ENCODE measurements at places on chromosomes 3 and 15. TPM values are rescaled to one million over a fixed set of nuclear protein-coding genes. Genes with fewer than 3 reads are reported as not detected.

DNA sequence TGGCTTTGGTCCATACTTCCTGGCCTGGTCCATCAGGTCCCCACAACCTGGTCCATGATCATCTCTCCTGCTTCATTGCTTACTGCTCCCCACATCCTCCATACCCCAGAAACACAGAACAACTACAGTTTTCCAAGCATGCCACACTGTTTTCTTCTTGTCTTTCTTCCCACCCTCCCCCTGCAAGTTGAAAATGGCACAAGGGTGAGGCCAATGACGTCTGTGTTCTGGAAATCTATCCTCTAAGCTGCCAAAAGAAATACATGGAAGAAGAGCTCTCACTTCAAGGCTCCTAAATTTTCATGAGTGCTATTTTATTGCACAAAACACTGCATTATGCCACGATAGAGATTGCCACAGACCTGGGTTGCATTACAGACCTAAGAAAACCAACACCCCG lies 404.4 kb downstream of the VPS13C start:
- DNase-seq: no peak

GRCh38 chr3:127218454-127218922 lies 25.6 kb downstream of the PRR23E start:
- no peak for DNase-seq

DNA sequence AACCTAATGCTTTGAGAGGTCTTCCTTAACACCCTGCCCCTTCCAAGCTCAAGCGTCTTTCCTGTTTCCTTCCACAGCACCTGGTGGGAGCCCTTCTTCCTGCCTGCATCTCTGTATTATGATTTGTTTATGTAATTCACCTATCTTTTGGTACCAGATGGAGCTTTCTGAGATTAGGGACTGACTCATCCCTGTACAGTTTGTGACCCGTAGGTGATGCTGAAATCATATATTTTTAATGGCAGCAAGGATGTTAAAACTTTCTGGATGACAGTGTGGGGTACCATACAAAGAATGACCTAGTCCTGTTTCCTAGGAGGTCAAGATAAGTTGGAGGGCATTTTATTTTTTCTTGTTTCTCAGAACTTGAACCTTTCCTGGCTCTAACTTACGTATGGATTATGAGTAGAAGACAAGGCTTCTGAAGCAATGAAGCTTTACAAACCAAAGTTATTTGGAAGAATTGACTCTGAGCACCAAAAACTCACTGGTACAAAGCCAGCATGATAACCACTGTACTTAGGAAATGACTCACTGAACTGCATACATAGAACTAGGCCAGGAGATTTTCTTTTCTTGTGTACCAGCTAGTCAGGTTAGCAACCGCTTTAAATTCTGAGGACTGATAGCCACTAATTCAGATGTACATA lies 46.6 kb downstream of the HHLA2 start:
- no peak for DNase-seq

SMCO1 gene
- not detected for total RNA-seq

ISLR gene
- not detected for total RNA-seq

- DNase-seq: no peak
These were observed 81.9 kb upstream of the ADAMTSL3 start for GRCh38 chr15:83571820-83572707.

GRCh38 chr15:67927501-67928168 lies 87.8 kb upstream of the RNU6-1 start:
- no peak for DNase-seq

- no peak for DNase-seq
These were observed 25.4 kb upstream of the IL16 start for GRCh38 chr15:81171286-81171685.

DNA sequence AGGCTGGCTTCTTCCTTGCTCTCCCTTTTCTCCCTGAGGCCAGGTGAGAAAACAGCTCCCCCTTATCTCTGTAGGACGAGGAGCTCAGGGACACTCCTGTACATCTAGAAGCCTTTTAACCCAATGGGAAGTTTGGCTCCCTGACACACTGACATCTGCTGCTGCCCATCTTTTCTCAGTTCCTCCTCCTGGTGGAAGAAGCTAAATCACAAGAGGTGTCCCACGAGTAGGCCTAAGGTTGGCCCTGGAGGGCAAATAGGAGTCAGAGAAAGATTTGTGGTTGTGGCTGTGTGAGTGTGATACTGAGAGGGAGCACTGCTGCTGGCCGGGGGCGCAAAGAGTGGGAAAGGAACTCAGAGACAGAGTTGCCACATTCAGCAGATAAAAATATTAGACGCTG lies 49.5 kb downstream of the ARHGAP31 start:
- no peak for DNase-seq

DNA sequence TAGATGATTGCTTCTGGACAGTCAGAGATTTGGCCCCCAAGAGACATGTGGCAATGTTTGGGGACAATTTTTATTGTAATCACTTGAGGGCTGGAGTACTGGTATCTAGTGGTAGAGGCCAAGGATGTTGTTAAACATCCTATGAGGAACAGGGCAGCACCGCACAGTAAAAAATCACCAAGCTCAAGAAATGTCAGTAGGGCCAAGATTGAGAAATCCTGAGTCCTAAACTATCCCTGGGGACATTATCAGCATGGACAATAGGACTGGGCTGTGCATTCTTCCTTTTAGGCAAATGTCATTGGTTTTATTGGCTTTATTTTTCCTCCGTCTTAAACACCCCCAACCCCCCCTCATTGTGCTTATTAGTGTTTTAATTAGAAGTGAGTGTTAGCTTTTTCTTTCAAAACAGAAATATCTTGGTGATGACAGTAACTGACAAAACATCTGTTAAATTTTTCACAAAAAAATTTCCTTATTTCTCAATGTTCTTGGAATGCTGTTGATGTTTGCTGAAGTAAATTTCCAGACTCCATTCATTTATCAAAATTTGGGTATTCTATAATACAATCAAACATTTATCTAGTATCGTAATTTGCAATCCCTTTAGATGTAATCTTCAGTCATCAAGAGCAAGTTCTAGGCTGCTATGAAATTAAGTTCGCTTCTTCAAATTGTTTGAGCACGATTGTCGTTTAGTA lies 944.4 kb downstream of the VGLL3 start:
- no peak for DNase-seq

GRCh38 chr3:17901893-17902292 lies 159.5 kb upstream of the TBC1D5 start:
- DNase-seq: no peak

GRCh38 chr15:77821959-77822256 lies 189.2 kb upstream of the LINGO1 start:
- no peak for DNase-seq

AADAC gene
- total RNA-seq: 0.18 TPM

CLRN1 gene
- total RNA-seq: not detected

- DNase-seq: no peak
These were observed 59.3 kb downstream of the MAP6D1 start for GRCh38 chr3:183766107-183766506.
